ENCODE measurements at places on chromosomes 3 and 15.

- no peak for DNase-seq
Observed at GRCh38 chr15:80744415-80744814, 34.8 kb upstream of the CEMIP start.

GRCh38 chr3:1987980-1988379 lies 110.7 kb upstream of the CNTN4 start:
- peak; percentile 11 for DNase-seq

- peak; percentile 33 for DNase-seq
Observed at GRCh38 chr15:36407647-36408046, 171.8 kb upstream of the CDIN1 start.

- no peak for DNase-seq
Observed at GRCh38 chr3:132530624-132531023, 66.4 kb upstream of the ACKR4 start.

DNA sequence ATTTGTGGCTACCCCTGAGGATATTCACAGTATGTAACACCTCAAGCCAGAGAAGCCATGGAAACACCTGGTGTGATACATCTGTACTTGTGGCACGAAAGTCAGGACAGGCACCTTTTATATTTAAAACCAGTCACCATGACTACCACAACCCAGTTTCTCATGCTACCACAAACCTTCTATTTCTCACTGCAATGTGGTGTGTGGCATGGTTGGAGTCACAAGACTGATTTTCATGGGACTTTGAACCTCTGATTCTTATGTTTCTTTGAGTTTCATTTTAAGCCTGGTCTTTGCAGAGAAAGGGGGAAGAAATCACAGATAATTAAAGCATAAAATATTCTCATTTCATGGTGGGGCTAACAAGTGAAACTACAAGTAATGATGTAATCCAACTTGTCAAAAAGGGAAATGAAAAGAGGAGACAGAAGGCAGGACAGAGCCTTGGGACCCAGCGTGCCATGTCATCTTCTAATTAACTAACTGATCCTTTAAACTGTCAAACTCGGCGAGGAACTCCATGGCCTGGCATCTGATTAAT lies 175.9 kb downstream of the PDZRN3 start:
- no peak for DNase-seq

DNA sequence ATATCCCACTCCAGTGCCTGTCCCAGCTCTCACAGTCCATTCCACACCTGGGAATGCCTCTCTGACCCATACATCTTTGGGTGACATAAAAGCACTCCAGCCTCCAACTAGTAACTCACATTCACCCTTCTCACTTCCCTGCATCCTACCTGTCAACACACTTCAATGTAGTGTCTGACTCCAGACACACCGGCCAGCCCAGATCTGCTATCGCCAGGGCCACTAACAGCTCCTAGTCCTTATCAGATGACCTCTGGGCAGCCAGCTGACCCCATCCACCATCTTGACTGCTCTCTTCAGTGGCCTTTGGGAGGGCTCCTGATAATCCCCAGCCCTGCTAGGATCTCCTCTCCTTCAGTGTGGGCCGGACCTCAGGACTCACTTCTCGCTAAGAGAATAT lies 2.9 kb upstream of the MCM2 start:
- no peak for DNase-seq

DNA sequence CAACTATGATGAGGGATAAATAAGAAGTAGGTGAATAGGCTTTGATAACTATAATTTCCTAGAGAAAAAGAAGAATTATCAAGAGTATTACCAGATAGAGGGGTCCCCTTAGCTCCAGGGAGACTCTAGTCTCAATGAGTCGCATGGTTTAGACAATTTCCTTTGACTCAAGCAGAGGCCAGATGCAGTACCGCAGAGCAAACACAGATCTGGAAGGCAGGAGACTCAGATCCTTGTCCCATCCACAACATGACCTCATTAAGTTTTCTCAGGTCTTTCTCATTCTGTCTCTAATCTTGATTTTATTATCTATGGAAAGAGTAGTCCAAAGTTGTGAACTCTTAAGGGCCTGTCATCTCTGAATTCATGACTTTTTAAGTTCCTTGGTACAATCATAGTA lies 987.9 kb downstream of the NTRK3 start:
- DNase-seq, result no peak

- DNase-seq, result peak; percentile 64
Observed at GRCh38 chr3:145939431-145939830, 221.6 kb downstream of the PLOD2 start.

DNA sequence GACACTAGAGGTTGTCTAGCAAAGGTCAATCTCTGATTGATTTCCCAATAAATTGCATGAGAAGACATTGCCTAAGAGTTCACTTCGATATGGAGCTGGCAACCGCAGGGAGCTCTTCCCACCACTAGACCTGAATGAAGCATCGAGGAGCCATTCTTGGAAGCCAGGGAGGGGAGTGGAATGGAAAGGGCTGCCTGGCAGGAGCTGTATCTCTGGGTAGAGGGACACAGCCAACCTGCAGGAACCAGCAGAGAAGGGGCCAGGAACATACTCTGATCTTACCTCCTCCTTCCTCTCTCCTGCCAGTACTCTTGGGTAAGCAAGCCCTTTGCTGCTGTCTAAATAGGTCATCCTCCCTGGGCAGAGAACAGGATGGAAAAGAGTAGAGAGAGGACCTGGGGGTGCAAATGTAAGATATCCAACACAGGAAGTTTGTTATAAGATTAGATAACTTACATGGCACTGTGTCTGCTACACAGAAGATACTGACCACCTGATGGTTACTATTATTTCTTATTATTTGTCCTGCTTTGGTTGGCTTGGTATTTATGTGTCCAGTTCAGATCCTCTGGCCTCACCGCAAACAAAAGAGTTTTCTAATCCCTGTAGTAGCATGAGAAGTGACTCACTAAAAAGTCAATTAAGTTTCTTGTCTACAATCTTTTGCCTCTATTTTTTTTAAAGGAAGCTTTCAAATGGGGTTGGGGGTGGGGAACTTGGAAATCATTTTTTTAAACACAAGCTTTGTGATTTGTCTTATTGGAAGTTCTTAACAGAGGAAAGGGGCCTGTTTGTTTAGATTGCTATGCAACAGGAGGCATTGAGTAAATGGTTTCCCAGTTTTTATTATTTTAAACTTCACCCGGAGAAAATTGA lies 156.7 kb upstream of the TSC22D2 start:
- no peak for DNase-seq

- DNase-seq, result no peak
Observed at GRCh38 chr3:64936556-64936955, 248.8 kb upstream of the ADAMTS9 start.

DNA sequence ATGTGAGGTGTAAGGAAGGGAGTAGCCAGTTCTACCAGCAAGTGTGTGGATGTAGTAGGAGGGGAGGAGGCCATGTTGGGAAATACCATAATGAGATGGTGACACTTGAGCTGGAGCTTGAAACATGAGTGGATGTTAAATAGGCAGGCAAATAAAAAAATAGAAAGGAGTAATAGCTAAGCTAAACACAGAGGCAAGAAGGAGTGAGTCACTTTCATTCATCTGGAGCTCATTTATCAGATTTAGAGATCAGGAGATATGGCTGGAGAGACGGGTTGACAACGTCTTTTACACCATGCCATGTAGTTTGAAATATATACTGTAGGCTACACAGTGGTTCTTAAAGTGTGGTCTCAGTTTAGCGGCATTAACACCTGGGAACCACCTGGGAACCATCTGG lies 390.5 kb downstream of the DIPK2A start:
- no peak for DNase-seq

DNA sequence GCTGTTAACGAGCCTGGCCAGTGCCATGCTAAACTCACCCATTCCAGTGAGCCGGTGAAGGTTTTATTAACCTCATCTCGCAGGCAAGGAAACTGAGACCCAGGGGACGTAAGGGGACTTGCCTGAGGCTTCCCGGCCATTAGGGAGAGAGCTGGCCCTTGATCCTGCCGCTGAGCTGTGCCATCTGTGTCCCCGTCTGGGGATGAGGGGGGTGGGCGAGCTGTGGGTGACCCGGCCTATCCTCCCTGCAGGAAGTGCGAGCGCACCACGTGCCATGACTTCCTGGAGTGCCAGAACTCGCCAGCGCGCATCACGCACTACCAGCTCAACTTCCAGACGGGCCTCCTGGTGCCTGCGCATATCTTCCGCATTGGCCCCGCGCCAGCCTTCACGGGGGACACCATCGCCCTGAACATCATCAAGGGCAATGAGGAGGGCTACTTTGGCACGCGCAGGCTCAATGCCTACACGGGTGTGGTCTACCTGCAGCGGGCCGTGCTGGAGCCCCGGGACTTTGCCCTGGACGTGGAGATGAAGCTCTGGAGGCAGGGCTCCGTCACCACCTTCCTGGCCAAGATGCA lies 88.5 kb downstream of the FBLN2 start:
- DNase-seq, result no peak

DNA sequence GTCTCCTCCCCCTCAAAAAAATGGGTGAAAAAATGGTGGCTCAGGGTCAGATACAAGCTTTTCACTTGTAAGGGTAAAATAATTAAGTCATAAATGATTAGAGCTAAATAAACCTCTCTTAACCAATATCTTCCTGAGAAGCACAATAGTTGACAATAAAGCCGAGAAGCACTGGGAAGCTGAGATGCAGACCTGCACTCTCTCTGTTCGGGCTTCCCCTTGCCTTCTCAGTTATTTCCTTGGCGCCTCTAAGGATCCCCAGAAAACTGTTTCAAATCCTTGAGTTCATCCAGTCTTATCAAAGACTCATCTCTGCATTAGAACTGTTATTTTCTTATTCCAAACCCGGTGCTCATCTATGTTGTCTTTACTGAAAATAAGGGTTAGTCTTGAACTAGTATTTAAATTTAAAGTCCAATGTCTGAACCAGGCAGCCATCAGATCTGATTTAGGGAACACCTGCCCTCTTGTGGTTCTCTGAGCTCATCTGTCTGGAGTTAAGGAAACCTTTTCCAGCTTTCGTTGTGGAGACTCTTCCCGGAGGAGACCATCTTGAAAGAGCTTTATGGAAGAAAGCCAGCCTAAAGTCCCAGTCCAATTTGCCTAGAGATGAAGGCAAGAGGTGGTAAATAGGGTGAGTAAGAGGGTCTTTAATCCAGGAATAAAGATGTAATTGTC lies 256.4 kb upstream of the MCTP2 start:
- peak; percentile 19 for DNase-seq

DNA sequence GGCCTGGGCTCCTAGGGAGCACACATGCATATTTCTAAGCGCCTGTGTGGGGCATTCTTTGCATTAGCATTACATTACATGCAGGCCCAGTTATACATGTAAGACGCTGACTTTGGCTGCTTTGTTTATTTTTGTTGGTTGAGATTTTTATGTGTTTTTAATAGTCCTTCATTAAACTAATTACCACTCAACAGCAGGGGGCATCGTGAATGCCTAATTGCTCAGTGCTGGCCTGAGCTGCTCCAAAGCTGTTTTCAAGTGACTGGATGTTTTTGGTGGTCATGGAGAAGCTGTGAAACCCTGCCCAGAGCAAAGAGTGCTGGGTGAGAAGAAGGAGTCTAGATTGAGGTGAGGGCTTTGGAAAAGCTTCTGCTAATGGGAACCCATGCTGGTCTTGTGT lies 41.5 kb downstream of the GPD1L start:
- peak; percentile 69 for DNase-seq

DNA sequence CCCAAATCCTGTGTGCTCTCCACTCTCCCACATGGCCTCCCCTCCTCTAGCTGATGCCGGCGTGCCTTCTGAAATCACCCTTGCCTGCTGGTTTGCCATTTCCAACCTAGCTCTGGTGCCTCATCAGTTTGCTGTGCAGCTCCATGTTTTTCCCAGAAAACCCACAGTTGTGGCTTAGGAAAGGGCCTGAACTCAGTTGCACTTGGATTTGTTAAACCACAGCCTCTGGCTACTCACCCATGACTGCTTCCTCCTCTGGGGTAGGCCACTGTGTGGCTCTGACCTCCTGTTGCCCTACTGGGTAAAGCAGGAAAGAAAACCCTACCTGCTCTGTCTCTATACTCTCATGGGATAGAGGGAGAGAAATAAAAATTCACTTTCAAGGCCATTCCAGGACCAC lies 97.3 kb downstream of the DAPK2 start:
- no peak for DNase-seq

DNA sequence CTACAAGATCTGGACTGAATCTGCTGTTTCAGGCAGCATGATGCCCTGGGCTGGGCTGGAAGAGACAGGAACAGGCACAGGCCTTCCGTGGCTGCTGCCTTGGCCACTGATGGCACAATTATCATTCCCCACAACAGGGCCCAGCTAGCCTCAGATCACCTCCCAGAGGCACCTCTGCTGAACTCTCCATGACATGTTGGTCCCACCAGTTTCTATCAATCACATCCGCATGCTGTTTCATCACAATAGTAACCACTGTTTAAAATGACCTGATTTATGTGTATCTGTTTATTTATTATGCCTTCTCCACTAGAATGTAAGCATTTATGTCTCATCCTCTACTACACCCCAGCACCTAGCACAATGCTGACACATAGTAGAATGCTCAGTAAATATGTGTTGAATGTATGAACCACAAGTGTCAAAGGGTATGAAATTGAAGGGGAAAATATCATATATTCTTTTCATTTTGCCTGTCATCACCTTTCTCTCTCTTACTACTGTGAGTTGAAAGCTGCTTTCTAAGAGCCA lies 32.7 kb upstream of the ZBTB38 start:
- DNase-seq, result no peak

GRCh38 chr3:190229632-190230424 lies 92.4 kb downstream of the CLDN1 start:
- no peak for DNase-seq

DNA sequence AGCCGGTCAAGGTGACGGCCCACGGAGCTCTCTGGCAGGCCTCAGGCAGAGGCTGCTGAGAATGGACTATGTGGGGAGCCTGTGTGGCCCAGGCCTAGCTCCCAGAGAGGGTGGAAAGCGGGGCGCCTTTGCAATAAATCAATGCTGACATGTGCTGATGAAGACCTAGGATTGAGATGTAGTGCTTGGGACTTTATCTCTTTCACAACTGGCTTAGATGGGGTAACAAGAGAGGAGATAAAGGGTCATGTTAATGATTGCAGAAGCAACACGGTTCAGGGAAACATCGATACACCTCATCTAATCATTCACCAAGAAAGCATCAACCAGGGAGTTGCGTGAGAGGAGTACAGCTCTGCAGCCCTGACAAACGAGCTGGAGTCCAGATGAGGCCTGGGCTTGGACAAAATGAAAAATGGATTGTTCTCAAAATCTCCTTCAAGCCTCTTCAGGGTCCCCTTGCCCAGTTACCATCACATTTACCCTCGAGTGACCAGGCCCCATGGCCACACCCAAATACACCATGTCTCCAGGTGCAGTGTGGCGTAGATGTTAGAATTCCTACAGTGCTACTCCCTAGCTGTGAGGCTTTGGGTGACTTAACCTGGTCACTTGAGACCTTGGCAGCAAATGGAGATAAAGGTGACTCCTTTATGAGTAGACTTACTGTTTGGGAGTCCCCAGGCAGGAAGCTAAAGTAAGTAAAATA lies 146.4 kb upstream of the LIPC start:
- DNase-seq, result no peak

- DNase-seq, result no peak
Observed at GRCh38 chr15:92643849-92644815, 11.4 kb downstream of the FAM174B start.

DNA sequence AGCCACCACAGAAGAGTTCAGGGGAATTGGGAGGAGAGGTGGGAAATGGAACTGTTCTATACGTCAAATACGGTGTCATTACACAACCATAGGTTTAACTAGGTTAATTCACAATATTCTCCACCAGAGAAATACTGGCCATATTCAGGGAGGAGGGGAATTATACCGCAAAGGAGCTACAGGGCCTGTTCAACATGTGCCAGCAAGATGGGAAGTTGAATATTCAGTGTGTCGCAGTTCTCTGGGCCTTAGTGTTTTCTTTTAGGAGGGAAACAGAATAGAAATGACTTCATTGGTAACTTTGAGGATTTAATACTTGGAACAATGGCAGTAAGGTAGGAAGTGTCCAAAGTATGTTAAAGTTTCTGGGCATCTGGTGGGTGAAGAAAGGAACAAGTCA lies 18.0 kb upstream of the FBXW12 start:
- no peak for DNase-seq
